ENCODE measurements at places on chromosomes 16 and 17.

DNA sequence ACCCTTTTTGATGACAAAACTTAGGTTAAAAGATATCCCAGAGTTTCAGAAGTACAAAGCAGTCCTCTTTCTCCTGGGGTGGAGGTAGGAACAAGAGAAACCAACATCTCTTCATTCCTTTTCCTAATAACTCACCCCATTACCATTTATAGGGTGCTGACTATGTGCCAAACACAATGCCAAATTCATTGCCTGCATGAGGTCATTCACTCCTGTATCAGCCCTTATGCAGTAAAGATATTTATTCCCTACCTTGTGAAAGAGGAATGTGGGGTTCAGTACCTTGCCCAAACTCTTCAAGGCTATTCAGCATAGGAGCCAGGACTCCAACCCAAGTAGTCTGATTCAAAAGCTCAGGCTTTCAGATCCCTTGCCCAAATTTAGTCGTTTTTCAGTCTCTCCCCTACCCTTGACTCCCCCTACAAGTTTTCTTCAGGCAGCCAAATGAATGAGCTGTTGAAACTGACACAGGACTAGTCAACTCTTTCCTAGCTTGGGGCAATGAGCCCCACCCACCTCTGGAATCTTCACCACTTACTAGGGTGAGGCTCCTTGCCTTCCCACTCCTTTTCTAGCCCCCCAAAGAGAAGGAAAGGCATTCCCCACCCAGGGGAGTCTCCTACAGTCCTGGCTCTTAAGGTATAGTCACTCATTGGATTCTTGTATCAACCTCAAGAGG is 5.9 kb downstream of the KRT14 start:
- no peak for DNase-seq

DNA sequence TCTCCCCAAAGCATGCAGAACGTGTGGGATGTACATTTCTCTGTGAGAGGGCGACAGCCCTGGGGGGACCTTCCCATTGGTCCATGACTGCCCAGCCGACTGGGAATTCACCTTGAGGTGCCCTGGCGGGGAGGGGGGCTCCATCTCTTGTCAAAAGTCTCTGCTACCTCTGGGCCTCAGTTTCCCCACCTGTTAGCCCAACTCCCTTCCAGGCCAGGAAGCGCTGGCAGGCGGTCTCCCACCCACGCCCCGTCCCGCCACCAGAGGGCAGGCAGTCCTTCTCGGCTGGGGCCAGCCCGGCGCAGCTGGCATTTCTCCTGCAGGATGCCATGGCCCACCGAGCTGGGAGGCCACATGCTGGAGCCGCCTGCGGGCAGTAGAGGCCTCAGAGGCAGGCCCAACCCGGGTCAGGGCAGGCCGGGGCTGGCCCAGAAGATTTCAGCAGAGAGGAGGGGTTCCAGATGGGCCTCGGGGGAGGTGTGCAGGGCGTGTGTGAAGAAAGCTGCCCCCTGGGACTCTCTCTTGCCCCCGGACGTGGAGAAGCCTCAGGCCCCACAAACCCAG is 16.6 kb downstream of the CD7 start:
- peak; percentile 67 for DNase-seq

- DNase-seq = no peak
These were observed 183.1 kb downstream of the CYLD start for GRCh38 chr16:50924759-50925545.

- DNase-seq = no peak
These were observed 22.9 kb downstream of the ADAM11 start for GRCh38 chr17:44781551-44782325.

- DNase-seq = peak; percentile 56
These were observed at the start of gene AKTIP for GRCh38 chr16:53502331-53503269. TSS of gene AKTIP (minus strand) at chr16:53503209. CDS start at chr16:53500259, 2,950 bp downstream.

- no peak for DNase-seq
These were observed 530.4 kb downstream of the XYLT1 start for GRCh38 chr16:16940351-16940750.

GRCh38 chr17:4899341-4900230 is at the start of gene C17orf107:
TSS of gene C17orf107 (plus strand) at chr17:4899536. CDS start at chr17:4899763, 227 bp downstream.
- peak; percentile 92 for DNase-seq

DNA sequence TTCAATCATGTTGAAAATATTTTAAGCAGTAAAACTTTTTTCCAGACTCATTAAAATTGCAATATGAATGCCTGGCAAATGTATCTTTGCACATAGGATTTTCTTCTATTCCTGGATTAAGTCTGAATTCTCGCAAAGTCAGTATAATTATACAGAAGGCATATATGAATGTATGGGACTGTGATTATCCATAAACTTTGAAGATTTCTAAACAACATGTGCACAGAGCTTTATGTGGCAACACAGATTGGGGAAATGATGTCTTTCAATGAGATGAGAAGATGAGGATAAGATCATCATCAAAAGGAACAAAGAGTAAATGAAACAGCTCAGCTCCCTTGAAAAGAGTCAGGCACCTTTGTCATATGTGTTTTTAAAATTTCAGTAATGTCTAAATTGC is 635.3 kb downstream of the CDH11 start:
- DNase-seq = no peak

GRCh38 chr16:80964351-80964750 is 42.3 kb downstream of the CMC2 start:
- DNase-seq = no peak

DNA sequence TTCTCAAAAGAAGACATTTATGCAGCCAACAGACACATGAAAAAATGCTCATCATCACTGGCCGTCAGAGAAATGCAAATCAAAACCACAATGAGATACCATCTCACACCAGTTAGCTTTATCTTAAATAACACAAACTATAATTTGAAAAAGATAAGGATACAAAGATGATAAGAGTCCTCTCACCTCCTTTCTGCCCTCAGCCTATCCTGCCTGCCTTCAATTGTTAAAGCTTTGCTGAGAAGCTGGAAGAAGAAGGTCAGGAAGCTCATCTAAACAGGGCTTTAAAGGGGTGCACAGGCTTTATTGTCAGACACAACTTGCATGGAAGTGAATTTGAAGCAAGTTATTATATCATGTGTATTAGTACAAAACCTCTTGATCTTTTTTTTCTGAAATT is 676.3 kb upstream of the GOT2 start:
- DNase-seq = no peak

DNA sequence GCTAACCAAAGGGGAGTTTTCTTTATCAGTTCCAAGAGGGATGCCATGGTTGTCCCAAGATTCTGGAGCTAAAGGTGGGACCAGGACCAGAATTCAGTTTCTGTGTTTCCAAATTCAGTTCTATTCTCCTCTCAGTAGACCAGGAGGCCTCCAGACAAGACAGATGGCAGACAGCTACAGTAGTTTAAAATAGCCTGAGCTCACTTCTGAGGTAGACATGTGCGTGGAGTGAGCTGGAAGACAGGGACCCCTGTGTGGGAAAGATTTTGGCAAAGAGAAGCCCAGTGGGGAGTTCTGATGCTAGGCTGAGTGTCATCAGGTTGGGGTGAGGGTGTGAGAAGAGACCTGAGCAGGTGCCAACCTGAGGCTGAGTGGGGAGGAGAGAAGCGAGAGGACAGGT is 95.4 kb downstream of the PRKCB start:
- DNase-seq = no peak

- DNase-seq = no peak
These were observed 37.5 kb upstream of the ACSM2B start for GRCh38 chr16:20613481-20614185.

DNA sequence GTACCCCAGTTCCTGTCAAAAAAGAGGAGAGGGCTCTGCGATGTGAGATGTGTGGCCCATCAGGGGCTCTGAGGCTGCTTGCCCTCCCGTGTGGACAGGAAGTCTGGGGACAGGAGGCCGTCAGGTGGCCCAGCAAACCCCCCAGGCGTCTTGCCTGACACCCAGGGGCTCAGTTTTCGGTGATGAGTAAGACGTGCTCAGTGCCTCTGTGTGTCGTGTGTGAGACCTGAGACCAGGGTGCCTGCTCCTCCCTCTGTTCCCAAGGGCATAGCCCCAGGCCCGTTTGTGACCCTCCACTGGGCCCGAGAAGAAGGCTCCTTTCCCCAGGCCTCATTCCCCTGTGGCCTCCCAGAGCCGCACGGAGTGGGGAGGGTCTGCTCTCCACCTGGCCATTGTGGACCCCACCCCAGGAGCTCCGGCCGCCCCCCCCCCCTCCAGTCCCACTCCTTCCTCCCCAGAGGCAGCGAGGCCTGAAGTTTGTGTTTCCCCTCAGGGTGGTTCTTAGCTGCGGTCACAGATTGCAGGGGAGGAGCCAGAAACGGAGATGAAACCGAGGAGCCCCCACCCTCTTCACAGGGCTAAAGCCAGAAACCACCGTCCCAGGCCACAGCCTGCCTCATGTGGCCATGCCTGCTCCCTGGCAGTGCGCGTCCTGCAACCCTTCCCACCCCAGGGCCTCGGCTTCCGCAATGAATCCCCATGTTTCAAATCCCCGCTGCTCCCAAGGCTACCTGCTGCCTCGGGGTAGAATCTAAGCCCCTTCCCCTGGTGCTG is 4.9 kb upstream of the ACTG1 start:
- DNase-seq = no peak

- DNase-seq = peak; percentile 58
These were observed 24.5 kb downstream of the STXBP4 start for GRCh38 chr17:54992797-54993639.

DNA sequence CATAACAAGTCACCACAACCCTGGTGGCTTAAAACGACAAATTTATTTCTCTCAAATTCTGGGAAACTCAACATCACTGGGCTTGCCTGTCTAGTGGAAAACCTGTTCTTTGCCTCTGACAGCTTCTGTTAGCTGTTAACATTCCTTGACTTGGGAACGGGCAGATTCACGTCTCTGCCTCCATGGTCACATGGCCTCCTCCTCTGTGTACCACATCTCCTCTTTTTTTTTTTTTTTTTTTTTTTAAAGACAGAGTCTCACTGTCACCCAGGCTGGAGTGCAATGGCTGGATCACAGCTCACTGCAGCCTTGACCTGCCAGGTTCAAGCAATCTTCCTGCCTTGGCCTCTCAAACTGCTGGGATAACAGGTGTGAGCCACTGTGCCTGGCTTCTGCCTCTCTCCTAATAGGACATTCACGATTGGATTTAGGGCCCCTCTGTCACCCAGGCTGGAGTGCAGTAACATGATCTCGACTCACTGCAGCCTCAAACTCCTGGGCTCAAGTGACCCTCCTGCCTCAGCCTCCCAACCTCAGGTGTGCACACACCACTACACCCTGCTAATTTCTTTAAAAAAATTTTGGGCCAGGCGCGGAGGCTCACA is 11.7 kb upstream of the LLGL1 start:
- DNase-seq = no peak
